ENCODE measurements at places on chromosomes 6 and 20.

DNA sequence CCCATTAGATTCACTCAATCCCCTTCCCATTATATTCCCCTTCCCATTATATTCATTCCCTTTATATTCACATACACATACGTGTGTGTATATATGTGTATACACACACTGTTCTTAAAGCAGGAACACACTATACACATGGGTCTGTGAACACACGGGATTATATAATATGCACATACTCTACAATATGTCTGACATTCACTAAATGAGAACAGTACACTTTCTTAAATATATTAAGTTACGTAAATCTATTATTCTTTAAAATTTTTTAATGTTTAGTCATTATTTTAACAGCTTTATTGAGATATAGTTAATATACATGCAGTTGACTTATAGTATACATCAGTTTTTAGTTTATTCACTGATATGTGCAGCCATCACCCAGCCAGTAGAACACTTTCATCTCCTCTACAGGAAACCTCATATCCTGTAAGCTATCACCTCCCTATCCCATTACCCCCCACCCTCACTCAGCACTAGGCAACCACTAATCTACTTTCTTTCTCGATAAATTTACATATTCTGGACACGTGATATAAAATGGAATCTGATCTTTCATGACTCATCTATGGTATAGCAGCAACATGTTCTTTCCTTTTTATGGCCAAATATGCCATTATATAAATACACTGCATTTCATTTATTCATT lies 13.9 kb upstream of the SUMO4 start:
- no peak for DNase-seq

DNA sequence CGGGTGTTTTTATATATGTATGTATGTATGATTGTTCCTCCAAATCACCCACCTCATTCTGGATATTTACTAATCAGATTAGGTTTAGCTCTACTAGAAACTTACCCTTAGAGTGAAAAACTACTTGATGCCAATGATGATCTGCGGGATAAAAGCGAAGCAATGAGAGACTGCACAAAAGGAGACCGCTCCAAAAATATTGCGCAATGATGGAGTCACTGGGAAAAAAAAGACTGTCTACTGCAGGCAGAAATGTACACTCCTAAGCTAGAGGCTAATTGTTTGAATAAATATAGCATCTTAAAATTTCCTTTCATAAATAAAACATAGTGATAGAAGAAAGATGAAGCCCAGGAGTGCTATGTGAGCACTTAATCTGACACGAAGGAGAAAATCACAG lies 7.3 kb downstream of the RAB32 start:
- no peak for DNase-seq

- DNase-seq: peak; percentile 11
These were observed 77.5 kb downstream of the C6orf118 start for GRCh38 chr6:165231581-165232561.

- no peak for DNase-seq
These were observed 1424.6 kb upstream of the ADGRB3 start for GRCh38 chr6:67210450-67210849.

All from hematopoietic multipotent progenitor cell treated with erythropoietin and hydrocortisone succinate and interleukin-3 and kit ligand, for 4 days (in vitro differentiated cells).